Endothelial cell of coronary artery (primary cell): ENCODE measurements at places on chromosomes 3 and 15. TPM values are rescaled to one million over a fixed set of nuclear protein-coding genes. Genes with fewer than 3 reads are reported as not detected.

Gene PARP14
- total RNA-seq, result 49.8 and 82.0 TPM in 2 replicates

Gene SGO1
- total RNA-seq, result 2.4 and 5.2 TPM in 2 replicates

Gene SSUH2
- under 0.01 TPM in 1 of 2 replicates, not detected in the other for total RNA-seq

Gene SHF
- 1.8 TPM in 2 replicates for total RNA-seq

Gene LRRIQ4
- total RNA-seq, result not detected in 2 replicates

Gene GOLGA6C
- total RNA-seq, result under 0.01 TPM in 1 of 2 replicates, not detected in the other

Gene GCSAM
- total RNA-seq, result not detected in 2 replicates

Gene CPNE4
- total RNA-seq, result not detected in 2 replicates

Gene OSTN
- not detected in 2 replicates for total RNA-seq

Gene GOLGB1
- total RNA-seq, result 46.2 TPM in 2 replicates
